ENCODE measurements at places on chromosomes 16 and 17.
A peak's percentile ranks its signal among the peaks of the same experiment; 100 is the strongest.

DNA sequence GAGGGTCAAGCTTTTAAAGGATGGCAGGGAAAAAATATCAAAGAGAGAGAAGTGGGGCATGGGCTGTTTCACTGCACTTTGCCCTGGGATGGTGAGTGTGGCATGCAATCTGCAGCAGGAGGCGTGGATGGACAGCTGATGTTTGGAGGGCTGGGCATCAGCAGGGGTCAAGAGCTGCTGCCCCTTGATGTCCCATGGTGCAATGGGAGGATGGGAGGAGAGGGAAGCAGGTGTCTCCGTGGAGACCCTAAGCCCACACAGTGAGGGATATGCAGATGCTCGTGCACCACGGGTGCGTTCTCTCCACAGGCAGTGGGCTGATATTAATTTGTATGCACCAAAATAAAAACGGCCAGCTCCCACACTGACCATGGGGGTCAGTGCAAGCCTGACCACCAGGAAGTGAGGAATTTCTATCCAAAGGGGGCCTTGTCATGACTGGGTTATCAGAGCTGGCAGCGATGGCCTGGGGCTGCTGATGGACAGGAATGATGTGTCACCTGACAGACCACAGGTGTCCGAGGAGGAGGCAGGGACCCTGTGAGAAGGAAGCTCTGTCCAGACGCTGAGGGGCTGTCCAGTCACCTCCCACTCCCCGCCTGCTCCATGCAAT, 183.6 kb downstream of the IRF8 start:
- DNase-seq: no peak

DNA sequence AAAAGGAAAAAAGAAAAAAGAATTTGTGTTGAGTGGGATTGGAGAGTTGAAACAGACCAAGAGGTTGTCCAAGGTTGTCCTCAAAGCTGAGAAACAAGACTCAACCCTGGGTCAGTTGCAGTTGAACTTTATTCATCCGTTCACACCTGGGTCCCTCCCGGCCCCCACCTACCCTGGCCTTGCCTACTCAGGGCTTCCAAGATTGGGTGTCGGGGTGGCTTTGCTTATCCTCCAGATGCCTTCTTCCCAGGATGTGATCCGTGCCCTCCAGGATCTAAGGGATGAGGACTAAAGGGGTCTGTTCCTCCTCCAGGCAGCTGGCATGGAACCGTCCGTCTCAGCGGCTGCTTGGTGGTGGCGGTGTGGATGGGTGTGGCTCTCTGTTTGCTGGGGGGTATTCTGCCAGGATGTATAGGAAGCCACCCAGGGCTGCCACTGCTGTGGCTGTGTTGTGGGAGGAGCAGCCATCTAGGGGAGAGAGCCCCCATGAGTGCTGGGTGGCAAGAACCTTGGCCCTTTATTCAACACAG, 10.3 kb upstream of the NAGPA start:
- DNase-seq: no peak

DNA sequence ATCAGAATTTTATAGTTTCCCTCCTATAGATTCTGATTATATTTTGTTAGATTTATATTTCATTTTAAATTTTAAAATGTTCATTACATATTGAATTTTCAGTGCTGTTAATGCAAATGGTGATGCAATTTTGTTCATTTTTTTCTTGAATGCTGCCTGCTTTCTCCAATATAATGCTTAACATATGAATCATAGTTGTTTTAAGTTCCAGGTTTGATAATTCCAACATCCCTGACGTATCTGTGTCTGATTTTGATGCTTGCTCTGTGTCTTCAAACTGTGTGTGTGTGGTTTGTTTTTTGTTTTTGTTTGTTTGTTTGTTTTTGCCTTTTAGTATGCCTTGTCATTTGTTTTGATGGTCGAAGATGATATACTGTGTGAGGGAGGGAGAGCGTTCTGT, 134.7 kb upstream of the ELAC2 start:
- no peak for DNase-seq

- no peak for DNase-seq
Observed at GRCh38 chr16:88327561-88328312, 55.0 kb upstream of the ZNF469 start.

DNA sequence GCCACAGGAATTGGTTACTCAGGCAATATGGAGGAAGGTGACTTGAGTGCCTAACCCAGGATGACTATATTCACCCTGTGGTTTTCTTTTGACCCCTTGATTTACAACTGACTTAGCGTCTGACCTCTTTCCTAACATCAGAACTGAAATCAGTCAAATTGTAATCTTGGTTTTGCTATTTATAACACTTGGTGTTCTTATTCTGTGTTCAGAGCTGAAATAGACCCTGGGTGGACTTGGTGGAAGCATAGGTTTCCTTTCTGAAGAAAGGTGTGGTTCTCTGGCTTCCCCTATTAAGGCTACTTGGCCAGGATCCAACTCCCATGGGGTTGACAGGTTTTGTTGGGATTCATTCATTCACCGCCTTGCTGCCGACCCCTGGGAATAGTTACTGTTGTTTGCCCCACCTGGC, 80.8 kb downstream of the CLEC16A start:
- DNase-seq: no peak

- no peak for DNase-seq
Observed at GRCh38 chr16:88067530-88068411, 116.5 kb downstream of the BANP start.

DNA sequence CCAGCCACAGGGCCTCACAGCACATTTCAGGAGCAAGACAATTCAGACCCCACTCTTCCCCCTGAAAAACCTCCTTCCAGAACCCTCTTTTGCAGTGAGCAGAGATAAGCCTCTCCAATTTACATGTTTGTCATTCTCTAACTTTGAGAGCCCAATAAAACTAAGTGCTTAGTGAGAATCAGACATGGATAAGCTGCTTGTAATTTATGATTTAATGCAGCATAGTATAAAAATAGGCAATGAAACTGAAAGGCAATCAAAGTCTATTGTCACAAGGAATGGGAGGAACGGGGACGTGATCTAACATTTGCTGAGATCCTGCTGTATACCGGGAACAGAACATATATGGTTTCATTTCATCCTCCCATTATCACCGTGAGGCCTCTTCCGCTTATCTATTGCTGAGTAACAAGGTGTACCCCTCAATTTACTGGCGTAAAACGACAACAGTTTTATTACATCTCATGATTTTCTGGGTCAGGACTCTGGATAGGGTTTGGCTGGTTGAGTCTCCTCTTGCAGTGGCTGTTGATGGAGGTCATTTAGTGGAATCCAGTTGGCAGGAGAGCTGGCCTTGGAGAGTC, 597.4 kb downstream of the MAF start:
- DNase-seq: no peak

DNA sequence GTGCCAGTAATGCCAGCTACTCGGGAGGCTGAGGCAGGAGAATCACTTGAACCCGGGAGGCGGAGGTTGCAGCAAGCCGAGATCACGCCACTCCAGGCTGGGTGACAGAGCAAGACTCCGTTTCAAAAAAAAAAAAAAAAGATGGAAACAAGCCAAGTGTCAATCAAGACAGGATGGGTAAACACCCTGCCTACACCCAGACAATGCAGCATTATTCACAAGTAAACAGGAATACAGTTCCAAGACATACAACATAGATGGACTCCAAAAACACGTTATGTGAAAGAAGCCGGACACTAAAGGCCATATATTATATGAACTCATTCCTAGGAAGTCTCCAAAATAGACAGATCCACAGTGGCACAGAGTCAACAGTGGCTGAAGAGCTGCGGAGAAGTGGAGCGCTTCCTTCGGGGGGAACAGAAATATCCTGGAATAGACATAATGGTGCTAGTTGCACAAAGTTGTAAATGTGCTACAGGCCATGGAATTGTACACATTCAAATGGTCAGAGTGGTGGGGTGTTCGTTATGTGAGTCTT, 33.9 kb downstream of the ANKRD11 start:
- no peak for DNase-seq

DNA sequence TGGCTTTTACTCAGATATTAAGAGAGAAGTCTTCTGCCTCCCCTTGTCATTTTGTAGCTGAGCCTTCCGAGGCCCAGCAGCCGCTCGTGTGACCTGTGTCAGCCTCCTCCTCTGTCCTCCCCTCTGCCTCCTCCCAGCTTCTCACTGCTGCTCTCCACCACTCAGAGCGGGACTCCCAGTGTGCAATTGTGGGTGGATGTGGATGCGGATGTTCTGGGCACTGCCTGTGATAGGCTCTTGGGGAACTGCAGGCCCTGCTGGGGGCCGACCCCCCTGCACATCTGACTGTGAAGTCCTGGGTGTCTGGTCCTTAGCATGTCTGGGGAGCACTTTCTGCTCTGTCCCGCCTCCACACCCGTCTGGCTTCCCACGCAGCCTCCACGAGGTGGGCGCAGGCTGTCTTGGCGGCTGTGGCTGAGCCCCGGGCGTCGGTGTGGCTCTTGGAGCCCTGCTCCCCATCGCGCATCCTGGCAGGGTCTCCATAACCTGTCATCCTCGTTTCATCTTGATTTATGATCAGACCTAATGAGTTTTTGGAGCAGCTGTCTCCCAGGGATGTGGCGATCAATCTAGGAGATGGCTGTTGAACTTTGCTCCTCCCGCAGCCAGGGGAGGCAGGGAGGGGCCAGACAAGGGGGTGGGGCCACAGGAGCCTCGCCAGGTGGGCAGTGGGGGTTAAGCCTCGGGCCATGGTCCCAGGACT, 28.1 kb downstream of the GRIN2C start:
- no peak for DNase-seq

GRCh38 chr16:26752166-26752565, 314.6 kb upstream of the C16orf82 start:
- no peak for DNase-seq

- DNase-seq: peak; percentile 79
Observed at GRCh38 chr17:1486802-1487695, 5.4 kb downstream of the MYO1C start.

DNA sequence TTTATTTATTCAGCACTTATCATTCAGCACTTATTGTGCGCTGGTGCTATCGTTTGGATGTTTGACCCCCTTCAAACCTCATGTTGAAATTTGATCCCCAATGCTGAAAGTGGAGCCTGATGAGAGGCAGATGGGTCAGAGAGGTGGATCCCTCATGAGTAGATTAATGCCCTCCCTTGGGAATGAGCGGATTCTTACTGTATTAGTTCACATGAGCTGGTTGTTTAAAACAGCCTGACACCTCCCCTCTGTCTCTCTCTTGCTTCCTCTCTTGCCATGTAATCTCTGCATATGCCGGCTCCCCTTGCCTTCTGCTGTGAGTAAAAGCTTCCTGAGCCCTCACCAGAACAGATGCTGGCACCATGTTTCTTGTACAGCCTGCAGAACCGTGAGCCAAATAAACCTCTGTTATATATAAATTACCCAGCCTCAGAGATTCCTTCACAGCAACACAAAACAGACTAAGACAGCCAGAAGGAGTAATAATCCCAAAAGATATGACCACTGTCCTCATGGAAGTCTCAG, 111.1 kb downstream of the CACNG3 start:
- no peak for DNase-seq

- DNase-seq: peak; percentile 58
Observed at GRCh38 chr16:58128711-58129096, 477 bp downstream of the CFAP20 start.

DNA sequence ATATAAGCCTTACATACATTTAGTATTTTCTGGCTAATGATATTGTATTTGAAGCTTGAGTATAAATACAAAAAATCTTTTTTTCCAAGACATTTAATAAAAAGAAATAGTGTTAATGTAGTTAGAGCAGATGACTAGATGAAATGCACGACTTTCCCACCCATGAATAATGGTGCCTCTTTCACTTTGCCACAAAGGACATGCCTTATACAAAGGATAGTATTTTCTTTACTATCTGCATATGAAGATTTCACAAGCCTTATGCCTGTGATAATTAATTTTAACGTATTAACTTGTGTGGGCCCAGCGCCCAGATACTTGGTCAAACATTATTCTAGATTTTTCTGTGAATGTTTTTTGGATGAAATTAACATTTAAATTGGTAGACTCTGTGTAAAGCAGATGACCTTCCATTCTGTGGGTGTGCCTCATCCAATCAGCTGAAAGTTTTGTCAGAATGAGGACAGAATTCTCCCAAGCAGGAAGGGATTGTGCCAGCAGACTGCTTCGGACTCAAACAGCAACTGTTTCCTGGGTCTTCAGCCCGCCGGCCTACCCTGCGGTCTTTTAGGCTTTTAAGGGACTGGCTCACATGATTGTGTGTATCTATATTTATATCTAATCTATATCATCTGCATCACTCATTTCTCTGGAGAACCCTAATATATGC, 115.4 kb downstream of the USP22 start:
- DNase-seq: no peak

DNA sequence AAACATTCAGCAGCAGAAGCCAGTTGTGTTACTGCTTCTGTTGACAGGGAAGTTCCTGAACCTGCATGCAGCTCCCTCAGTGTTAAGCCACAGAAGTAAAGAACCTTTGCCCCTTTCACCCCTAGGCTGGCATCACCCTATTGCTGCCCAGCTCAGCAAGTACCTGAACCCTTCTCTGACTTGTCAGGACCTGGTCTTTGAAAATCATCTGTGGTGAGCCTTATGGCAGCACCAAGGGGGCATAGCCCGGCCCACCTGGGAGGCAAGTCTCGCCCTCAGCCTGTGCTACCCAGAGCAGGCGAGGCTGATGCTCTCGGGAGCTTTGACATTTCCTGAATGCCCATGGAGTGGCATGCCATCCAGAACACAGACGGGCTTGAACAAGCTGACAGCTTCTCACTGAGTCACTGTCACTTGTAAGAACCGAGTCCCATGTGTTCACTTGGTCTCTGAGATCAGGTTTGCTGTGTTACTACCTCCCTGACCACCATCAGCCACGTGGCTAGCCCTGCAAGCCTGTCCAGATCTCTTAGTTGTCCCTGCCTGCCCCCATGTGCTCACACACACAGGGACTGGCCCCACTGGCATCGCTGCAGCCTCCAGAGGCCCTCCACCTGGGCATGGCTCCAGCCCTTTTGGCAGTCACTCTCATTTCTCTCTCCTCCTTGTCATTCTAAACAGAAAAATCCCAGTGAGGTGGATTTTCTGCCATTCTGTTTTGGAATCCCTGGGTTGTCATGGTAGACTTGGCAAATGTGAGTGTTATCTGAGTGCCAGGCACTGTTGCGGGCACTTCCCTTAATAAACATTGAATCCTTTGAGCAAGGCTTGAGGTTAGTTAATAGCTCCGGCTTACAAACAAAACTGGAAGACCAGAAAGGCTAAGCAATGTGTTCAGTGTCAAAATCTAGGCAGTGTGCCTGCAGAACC, 2.9 kb upstream of the CARMIL2 start:
- no peak for DNase-seq

GRCh38 chr16:22220069-22220440, 14.0 kb downstream of the EEF2K start:
- no peak for DNase-seq

GRCh38 chr16:3880623-3881498, at the start of gene CREBBP:
Gene CREBBP, minus strand, starts transcription at chr16:3880713. Its CDS starts 797 bp downstream, at chr16:3879916.
- DNase-seq: peak; percentile 87

GRCh38 chr17:76139801-76140660, 1.0 kb downstream of the FOXJ1 start:
- peak; percentile 73 for DNase-seq

Measured in H1 (cell line).